Activated CD4-positive, alpha-beta T cell treated with anti-CD3 and anti-CD28 coated beads, Interleukin-2, amount 10 ng/mL, durations not matched to agents 7 days and 5 days (primary cell): ENCODE measurements at places on chromosomes 11 and 22. TPM values are rescaled to one million over a fixed set of nuclear protein-coding genes. Genes with fewer than 3 reads are reported as not detected.

SPDYC gene
- not detected for total RNA-seq

GRCh38 chr11:68505596-68505995 lies 45.0 kb downstream of the PPP6R3 start:
- H3K36me3 ChIP-seq, result peaks cover 15% of the 10 kb centered on the region
- H3K4me3 ChIP-seq, result no peak overlapping the region
- peaks cover 56% of the 10 kb centered on the region for H3K4me1 ChIP-seq

CNIH2 gene
- 2.5 TPM for total RNA-seq

DNA sequence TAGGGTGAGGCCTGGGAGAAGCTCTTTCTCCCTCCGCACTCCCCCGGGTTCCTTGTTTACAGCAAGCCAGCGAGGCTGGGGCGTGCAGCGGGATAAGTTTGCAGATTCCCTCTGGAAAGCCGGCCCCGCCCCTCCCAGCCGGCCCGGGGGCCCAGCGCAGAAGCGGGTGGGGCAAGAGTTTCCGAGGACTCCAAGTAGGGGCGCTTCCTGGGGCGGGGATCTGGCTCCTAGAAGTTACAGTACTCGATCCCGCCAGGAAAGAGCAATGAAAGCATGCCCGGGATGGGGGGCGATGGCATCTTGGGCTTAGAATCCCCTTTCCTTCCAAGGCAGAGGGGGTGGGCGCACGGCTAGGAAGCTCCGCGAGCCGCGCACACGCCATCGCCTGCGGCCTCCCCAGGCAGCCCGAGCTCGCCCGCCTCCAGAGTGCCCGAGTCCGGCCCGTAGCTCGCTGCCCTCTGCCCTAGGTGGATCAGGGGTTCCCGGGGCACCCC lies 385 bp downstream of the TST start:
- H3K4me3 ChIP-seq, result peak overlapping the region; percentile 71
- peaks cover 16% of the 10 kb centered on the region for H3K4me1 ChIP-seq
- DNase-seq, result no peak
- H3K27me3 ChIP-seq, result peaks cover 4% of the 10 kb centered on the region

NECTIN1 gene
- total RNA-seq, result 0.30 TPM

- no peaks in the 10 kb centered on the region for H3K27me3 ChIP-seq
- H3K36me3 ChIP-seq, result peaks cover 25% of the 10 kb centered on the region
- no peak overlapping the region for H3K4me3 ChIP-seq
- no peak overlapping the region for H3K27ac ChIP-seq
- H3K4me1 ChIP-seq, result no peaks in the 10 kb centered on the region
These were observed 43.7 kb downstream of the PPP2R1B start for GRCh38 chr11:111722501-111722900.

DNA sequence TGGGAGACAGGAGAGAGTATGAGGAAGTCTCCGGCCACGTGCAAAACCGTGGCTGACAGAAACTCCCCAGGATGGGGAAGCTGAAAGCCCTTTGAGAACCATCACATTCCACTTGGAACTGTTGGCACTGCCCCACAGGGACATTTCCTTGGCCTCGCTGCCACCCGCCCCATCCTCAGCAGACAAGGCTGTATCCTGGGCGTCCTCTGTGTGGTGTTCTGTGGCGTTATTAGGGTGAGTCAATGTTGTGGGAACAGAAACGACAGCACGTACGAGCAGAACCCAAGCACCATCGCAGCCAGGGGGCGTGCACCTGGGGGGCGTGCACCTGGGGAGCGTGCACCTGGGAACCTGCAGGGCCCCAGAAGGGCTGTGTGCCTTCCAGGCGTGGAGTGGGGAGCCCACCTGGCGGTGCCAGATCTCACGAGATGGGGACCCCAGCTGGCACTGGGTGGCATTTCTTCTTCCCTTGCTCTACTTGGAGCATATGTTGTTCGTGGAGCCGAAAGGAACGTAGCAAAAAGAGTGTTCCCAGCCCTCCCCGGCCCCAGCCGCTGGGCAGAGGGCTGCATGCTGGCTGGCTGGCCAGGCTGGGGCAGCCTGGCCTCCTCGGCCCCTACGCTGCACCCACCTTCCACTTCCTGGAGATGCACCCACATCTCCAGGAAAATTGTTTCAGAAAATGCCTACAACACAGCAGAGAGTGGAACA lies 35.4 kb downstream of the NFAM1 start:
- no peaks in the 10 kb centered on the region for H3K36me3 ChIP-seq
- peaks cover 6% of the 10 kb centered on the region for H3K27me3 ChIP-seq
- H3K4me1 ChIP-seq, result peaks cover 14% of the 10 kb centered on the region
- H3K27ac ChIP-seq, result no peak overlapping the region
- H3K4me3 ChIP-seq, result no peak overlapping the region

DNA sequence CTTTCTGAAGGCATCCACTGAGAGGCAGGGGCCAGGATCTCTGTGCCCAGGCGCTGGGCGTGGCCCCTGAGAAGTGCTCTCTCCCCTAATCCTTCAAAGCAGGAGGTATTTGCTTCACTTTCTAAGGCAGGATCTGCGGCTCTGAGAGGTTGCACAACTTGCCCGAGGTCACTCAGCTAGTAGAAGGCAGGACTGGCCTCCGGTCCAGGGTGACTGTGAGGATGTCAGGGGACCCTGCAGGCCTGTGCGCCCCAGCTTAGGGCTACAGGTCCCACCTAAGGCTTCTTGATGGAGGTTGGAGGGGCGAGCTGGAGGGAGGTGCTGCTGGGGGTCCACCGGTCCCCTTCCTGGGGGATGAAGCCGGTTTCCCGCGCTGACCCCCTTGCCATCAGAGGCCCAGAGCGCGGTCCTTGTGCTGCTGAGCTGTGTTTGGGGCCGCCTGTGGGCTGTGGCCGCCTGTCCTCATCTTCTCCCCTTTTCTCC lies 979 bp downstream of the SMIM38 start:
- DNase-seq, result no peak
- H3K27ac ChIP-seq, result no peak overlapping the region
- H3K36me3 ChIP-seq, result no peaks in the 10 kb centered on the region
- peaks cover 4% of the 10 kb centered on the region for H3K27me3 ChIP-seq
- H3K4me1 ChIP-seq, result no peaks in the 10 kb centered on the region

TSSK2 gene
- total RNA-seq, result not detected

SERPING1 gene
- not detected for total RNA-seq

DNA sequence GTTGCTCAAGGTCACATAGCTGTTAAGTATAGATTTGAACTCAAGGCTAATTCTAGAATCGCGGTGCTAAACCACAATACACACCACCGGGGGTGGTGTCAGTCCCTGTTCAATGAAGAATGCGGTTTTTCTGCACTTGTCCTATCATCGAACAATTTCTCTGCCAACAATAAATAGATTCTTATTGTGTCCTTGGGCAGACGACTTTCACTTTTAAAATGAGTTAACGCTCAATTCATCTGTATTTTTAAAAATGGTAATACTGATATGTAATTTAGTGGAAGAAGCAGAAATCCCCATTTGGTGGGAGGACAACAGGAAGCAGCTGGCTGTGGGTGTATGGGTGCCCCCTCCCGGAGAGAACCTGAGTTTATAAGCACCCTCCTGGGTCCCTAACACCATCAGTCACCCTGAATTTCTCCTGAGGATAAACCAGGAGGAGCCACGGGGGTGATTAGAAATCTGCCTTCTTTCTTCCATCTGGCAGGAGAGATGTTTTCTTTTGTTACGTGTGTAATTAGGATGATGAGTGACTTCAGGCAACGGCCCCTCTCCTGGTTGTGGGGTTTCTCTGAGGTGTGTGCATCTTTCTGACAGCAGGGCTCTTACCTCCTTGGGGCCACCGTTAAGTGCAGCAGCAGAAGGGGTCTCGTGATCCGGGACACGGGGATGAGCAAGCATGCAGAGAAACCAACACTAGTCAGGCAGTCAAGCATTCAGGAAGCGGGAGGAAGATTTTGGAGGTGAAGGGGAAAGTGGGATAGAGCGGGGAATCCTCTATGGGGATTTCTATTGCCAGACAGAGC lies 87.7 kb downstream of the GRAMD1B start:
- no peak overlapping the region for H3K27ac ChIP-seq
- H3K4me1 ChIP-seq, result peaks cover 24% of the 10 kb centered on the region
- no peak overlapping the region for H3K4me3 ChIP-seq
- peaks cover 12% of the 10 kb centered on the region for H3K36me3 ChIP-seq

- no peak overlapping the region for H3K4me3 ChIP-seq
- H3K4me1 ChIP-seq, result peaks cover 5% of the 10 kb centered on the region
- H3K36me3 ChIP-seq, result no peaks in the 10 kb centered on the region
These were observed 86.4 kb upstream of the THY1 start for GRCh38 chr11:119509282-119509841.

GSTT2B gene
- not detected for total RNA-seq

- no peak overlapping the region for H3K4me3 ChIP-seq
- no peak for DNase-seq
- peaks cover 14% of the 10 kb centered on the region for H3K36me3 ChIP-seq
- H3K27me3 ChIP-seq, result no peaks in the 10 kb centered on the region
These were observed 12.4 kb downstream of the CYB561A3 start for GRCh38 chr11:61349189-61349751.

GRCh38 chr11:45085646-45086501 lies 60.6 kb upstream of the PRDM11 start:
- no peak overlapping the region for H3K4me3 ChIP-seq
- no peak for DNase-seq
- H3K36me3 ChIP-seq, result no peaks in the 10 kb centered on the region
- peaks cover 18% of the 10 kb centered on the region for H3K4me1 ChIP-seq
- peaks cover 3% of the 10 kb centered on the region for H3K27me3 ChIP-seq

- H3K36me3 ChIP-seq, result no peaks in the 10 kb centered on the region
- no peak for DNase-seq
- H3K27ac ChIP-seq, result no peak overlapping the region
- no peak overlapping the region for H3K4me3 ChIP-seq
- H3K27me3 ChIP-seq, result no peaks in the 10 kb centered on the region
These were observed 64.0 kb downstream of the CCDC81 start for GRCh38 chr11:86438685-86439084.

DNA sequence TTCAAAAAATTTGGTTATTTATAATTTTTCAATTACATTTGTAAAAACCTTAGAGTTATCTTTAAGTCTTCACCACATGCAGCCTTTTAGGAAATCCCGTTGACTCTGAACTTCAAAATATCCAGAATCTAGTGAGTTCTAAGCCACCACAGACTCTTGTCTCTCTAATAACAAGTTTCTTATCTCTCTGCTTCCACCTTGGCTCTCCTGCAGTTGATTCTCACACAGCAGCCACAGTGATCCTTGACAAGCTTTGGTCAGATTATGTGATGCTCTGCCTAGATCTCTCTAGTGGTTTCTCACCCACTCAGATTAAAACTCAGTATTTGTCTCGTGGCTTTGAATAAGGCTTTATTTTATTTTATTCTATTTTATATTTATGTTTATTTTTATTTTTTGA lies 8.6 kb downstream of the HSD17B12 start:
- H3K4me3 ChIP-seq, result no peak overlapping the region
- H3K27ac ChIP-seq, result no peak overlapping the region
- DNase-seq, result no peak
- peaks cover 29% of the 10 kb centered on the region for H3K36me3 ChIP-seq
- peaks cover 22% of the 10 kb centered on the region for H3K4me1 ChIP-seq

DNA sequence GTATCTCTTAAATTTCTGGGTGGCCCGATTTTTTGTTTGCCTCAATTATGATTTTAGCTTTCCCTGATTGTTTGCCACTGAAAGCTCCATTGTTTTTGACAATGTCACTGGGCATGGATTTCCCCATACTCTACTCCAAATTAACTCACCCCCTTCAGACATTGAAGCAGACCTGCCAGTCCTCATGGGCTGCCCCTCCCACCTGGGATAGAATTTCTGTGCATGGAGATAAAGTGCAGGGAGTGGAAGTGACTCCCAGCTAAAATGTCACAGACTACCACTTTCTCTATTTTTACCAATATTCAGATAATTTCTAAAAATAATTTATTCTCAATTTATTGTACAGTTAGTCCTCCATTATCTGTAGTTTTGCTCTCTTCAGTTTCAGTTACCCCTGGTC lies 79.1 kb upstream of the CLPB start:
- H3K4me3 ChIP-seq, result no peak overlapping the region
- H3K36me3 ChIP-seq, result peaks cover 2% of the 10 kb centered on the region
- no peaks in the 10 kb centered on the region for H3K4me1 ChIP-seq
- DNase-seq, result no peak
- H3K27ac ChIP-seq, result no peak overlapping the region

GRCh38 chr11:67731583-67731982 lies 57.2 kb upstream of the ALDH3B2 start:
- H3K27ac ChIP-seq, result no peak overlapping the region
- peaks cover 10% of the 10 kb centered on the region for H3K4me1 ChIP-seq
- DNase-seq, result no peak
- H3K36me3 ChIP-seq, result no peaks in the 10 kb centered on the region
- peaks cover 15% of the 10 kb centered on the region for H3K27me3 ChIP-seq
- H3K4me3 ChIP-seq, result no peak overlapping the region

DNA sequence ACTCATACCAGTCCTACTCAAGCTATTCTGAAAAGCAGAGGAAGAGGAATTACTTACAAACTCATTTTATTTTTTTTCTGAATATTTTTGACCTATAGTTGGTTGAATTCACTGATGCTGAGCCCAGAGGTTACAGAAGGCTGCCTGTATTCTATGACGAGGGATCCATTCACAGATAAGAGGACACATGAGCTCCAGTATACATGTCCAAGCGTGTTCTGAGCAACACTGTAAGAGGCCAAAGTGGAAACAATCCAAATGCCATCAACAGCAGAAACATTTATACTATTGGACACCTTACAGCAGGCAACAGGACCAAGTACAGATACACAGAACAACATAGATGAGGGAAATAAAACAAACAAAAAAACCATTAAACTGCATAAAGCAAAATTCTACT lies 10.3 kb downstream of the KDM4E start:
- H3K36me3 ChIP-seq, result no peaks in the 10 kb centered on the region
- H3K4me3 ChIP-seq, result no peak overlapping the region
- H3K4me1 ChIP-seq, result no peaks in the 10 kb centered on the region

- H3K27me3 ChIP-seq, result no peaks in the 10 kb centered on the region
- peaks cover 35% of the 10 kb centered on the region for H3K36me3 ChIP-seq
- no peak overlapping the region for H3K27ac ChIP-seq
These were observed 35.7 kb upstream of the ACAT1 start for GRCh38 chr11:108085672-108086071.

GRCh38 chr22:26471522-26471921 lies 12.1 kb downstream of the HPS4 start:
- H3K36me3 ChIP-seq, result peaks cover 36% of the 10 kb centered on the region
- H3K4me1 ChIP-seq, result peaks cover 8% of the 10 kb centered on the region
- H3K27me3 ChIP-seq, result no peaks in the 10 kb centered on the region
- no peak overlapping the region for H3K4me3 ChIP-seq
- H3K27ac ChIP-seq, result no peak overlapping the region
- DNase-seq, result no peak

MMP13 gene
- total RNA-seq, result not detected

DNA sequence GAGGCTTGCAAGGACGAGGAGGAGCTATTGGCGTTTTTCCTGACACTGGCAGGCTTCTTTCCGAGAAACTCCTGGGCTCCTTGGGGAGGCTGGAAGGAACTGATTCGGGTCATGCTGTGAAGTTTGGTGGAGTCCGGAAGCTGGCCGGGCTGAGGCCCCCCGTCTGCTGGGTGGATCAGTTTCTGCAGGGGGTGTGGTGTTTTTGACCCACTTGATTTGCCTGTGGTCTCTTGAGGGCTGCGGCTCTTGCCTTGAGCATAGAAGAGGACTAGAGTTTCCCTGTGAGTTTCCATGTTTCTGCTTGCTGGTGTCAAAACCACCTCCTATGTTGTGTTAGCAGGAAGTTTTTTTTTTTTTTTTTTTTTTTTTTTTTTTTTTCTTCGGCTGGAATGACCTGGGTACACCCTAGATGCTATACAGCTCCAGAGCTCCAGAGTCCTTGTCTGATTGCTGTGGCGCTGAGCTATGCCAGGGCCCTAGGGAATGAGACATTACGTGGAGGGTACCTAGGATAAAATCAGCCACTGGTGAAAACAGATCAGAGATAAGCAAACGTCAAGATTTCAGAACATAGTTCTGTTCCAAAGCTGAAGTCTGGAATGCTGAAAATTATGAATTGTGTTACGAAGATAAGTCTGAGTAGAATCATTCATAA lies 728 bp downstream of the TBC1D22A start:
- H3K27ac ChIP-seq, result peak overlapping the region; percentile 98
- DNase-seq, result peak; percentile 41

- no peak for DNase-seq
- no peaks in the 10 kb centered on the region for H3K4me1 ChIP-seq
- H3K27me3 ChIP-seq, result no peaks in the 10 kb centered on the region
- H3K4me3 ChIP-seq, result no peak overlapping the region
These were observed 44.4 kb downstream of the FAT3 start for GRCh38 chr11:92269021-92269420.
